ENCODE measurements at places on chromosomes 5 and 9.

- DNase-seq: no peak
Observed at GRCh38 chr5:57124014-57124413, 49.8 kb upstream of the GPBP1 start.

DNA sequence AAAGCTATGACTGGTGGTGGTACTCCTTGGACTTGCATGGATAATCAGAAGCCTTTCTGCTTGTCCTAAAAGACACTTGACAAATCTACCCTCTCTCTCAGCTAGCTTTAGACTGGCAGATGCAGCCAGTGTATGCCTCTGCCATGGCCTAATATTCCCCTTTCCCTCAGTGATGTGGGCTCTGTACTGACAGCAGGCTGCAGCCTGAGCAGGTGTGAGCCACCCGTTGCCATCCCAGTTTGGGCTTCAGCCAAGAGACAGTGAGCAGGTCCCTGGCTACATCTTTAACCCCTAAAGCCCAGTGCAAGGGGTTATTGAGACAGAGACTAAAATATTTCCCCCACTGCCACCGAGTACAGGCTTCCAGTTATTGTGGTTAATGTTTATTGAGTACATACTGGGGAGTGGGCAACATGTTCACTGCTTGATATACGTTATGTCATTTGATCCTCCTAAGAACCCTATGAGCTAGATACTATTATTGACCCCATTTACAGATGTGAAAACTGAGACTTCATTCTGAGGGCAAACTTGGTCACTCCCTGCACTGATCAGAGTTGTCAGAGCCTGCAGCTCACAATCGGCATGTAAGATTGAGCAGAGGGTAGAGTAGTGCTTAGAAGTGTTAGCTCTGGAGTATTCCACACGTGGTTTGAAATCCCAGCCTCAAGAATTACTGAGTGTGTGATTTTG, 254.2 kb downstream of the ARHGAP26 start:
- no peak for DNase-seq

DNA sequence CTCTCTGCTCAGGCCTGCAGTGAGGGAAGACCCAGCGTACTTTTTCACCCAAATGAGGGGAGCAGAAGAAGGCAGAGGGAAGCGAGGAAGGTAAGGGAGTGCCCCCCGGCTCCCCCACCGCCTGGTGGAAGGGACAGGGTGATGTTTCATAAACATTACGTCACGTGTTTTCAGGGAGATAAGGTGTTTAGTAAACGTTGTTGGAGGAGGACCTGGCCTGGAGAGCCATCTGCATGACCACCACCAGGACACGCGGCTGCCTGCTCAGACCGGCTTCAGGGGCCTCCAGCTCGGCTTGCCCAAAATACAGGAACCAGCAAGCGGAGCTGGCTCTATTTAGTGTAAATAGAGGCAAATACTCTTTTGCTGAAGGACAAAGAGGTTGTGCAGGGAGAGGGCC, 40.0 kb upstream of the C5orf58 start:
- no peak for DNase-seq

GRCh38 chr9:129669141-129669718, 3.8 kb downstream of the PRRX2 start:
- DNase-seq: no peak

- DNase-seq: no peak
Observed at GRCh38 chr9:136700959-136701667, 11.3 kb upstream of the DIPK1B start.

GRCh38 chr5:38500573-38501260, 55.7 kb downstream of the LIFR start:
- no peak for DNase-seq

GRCh38 chr9:36423206-36423605, 23.1 kb upstream of the RNF38 start:
- no peak for DNase-seq

GRCh38 chr9:104144336-104144735, 50.2 kb downstream of the SMC2 start:
- DNase-seq: no peak

- no peak for DNase-seq
Observed at GRCh38 chr5:143564417-143564816, 160.9 kb upstream of the NR3C1 start.

DNA sequence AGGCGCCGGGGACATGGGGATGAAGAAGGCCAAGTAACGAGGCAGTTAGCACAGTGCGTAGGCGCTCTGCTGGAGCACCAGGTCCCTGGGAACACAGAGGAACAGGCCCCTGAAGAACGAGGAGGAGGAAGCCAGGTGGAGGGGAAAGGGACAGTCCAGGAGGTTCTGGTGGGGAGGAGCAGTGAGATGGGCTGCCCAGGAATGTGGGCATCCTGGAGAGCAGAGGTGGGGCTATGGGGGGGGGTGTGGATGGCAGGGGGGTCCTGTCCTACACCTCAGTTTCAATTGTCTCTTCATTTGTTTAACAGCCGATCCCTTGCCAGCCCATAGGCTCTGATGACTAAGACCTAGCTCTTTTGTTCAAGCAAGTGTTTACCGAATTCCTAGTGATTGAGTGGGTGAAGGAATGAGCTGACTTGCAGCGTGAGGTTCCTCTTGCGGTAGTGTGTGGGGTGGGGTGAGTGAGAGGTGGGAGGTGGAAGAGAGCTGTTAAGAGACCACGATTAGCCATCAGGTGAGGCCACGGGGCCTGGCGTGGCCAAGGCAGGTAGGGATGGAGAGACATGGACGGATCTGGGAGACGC, 8.4 kb upstream of the PHYHD1 start:
- DNase-seq: no peak

GRCh38 chr9:120734607-120735410, 20.5 kb upstream of the MEGF9 start:
- DNase-seq: no peak

- no peak for DNase-seq
Observed at GRCh38 chr5:35657877-35658276, 40.2 kb downstream of the SPEF2 start.

DNA sequence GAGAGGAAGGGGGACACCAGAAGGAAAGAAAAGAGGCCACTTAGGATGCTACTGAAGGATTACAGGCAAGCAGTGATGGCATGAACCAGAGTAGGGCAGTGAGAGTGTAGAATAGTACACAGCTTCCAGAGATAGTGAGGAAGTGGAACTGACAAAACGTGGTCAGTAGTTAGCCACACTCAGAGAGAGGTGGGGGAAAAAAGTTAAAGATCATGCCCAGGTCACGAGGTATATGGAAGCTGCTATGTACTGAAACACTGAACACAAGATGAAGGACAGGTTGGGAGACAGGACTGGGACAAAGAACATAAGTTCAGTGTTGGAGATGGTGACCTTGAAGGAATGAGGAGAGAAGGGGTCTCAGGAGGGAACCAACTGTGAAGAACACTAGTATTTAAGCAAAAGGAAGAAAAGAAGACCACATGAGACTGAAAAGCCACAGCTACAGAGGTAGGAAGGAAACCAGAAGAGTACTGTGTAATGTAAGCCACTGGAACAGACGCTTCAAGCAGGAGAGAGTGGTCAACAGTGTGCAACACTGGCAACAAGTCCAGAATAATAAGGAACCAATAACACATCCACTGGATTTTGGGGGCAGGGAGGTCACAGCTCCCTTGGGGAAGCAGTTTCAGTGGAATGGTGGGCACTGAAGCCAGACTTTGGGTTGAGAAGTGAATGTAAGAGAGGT, 45.5 kb downstream of the ELL2 start:
- no peak for DNase-seq

DNA sequence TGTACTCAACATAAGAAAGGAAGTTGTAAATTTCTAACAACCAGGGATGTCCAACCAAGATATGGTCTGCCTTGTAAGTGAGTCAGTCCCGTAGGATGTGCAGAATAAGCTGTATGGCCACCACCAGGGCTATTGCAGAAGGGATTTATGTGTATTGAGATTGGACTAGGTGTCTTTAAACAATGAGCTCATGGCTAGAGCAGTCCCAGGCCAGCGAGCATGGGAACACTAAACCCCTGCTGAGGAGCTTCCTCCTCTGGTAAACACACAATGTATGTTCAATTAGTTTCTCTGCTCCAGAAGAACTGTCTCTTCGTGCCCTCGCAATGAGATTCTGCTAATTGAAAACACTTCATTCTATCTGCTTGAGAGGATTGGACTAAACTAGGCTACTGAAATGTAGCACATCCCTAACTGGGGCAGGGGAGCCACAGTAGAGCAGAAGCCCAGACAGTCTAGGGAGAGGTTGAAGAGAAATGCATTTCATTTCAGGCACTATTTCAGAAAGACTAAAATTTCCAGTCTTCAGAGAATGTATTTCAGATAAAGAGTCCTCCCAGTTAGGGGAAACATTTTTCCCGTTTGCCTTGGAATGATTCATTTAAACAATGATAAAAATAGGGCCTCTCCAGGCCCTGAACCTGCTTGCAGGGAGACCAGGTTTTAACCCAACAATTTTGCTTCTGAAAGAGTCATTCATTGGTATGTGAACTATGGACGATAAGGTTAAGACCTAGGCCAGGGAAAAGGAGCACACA, 154.7 kb downstream of the FAM114A2 start:
- no peak for DNase-seq

- no peak for DNase-seq
Observed at GRCh38 chr5:87042554-87042953, 225.1 kb upstream of the RASA1 start.

DNA sequence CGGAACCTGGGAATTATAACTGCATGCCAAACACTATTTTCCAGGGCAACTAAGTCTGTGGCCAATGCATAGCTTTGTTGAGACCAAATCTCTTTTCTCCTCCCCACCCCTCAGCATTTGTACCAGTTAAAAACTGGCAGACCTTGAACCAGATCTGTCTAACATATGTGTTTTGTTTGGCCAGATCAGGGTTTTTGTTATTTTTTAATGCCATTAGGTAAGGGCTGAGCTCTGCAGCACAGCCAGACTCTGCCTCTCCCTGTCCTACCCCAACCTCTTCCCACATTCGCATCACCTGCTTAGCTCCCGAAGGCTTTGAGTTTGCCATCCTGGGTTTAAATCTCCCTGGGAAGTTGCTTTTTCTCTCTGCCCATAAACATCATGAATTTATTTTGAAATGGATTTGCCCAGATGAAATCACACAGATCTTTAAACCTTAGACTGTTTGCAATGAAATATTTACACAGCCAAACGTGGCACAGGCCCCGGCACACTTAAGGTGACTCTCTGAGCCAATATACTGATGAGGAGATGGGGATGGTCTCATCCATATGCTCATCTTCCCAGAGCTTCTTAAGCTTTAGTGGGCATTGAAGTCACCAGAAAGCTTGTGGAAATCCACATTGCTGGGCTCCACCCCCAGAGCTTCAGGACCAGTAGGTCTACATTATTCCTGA, 54.0 kb upstream of the ALDH1B1 start:
- no peak for DNase-seq

DNA sequence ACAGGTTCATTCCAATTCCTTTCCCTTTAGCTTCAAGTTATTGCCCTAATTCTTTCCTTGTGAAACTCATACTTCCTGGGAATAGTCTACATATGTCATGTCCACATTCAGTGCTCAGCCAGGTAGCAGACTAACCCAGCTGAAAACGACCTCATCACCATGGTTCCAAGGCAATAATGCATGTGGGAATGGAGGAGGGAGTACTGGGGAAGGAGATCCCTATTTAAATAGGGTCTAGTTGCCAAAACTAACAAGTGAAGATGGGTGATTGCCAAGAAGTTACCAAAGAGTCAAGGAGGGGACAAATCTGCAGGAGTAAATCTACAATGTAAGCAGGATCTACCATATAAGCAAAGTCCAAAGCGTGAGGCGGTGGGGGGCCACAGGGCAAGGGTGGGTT, 47.3 kb upstream of the MCTP1 start:
- DNase-seq: no peak

- DNase-seq: no peak
Observed at GRCh38 chr9:138105123-138105415, 227.5 kb downstream of the CACNA1B start.

- no peak for DNase-seq
Observed at GRCh38 chr9:96874947-96875460, 20.7 kb upstream of the ZNF782 start.

DNA sequence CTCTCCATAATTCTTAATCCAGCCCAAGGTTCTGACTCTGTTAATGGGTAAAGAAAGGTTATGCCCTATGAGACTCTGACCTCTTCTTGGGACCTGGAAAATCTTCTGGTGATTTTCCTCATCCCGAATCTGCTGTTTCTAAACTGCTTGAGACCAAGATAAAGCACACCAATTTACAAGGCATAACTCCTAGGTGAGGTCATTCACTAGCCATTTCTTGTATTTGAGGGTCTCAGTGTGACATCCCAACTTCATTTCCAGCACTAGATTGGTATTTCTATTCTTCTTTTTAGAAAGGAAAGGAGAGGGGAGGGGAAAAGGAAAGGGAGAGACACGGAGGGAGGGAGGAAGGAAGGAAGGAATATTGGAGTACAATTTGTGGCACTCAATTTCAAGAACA, 51.6 kb downstream of the SLC1A1 start:
- DNase-seq: no peak

Data from NCI-H2227 treated with DMSO at 0.1 percent for 48 hours (cell line).